NCI-H460 (cell line): ENCODE measurements at places on chromosomes 16 and 17. TPM values are rescaled to one million over a fixed set of nuclear protein-coding genes. Genes with fewer than 3 reads are reported as not detected.

- DNase-seq, result no peak
Observed at GRCh38 chr16:53080345-53081031, 25.7 kb downstream of the CHD9 start.

Gene CTRB1
- not detected in 2 replicates for total RNA-seq

Gene GCGR
- total RNA-seq, result 0.40 and 0.58 TPM in 2 replicates

DNA sequence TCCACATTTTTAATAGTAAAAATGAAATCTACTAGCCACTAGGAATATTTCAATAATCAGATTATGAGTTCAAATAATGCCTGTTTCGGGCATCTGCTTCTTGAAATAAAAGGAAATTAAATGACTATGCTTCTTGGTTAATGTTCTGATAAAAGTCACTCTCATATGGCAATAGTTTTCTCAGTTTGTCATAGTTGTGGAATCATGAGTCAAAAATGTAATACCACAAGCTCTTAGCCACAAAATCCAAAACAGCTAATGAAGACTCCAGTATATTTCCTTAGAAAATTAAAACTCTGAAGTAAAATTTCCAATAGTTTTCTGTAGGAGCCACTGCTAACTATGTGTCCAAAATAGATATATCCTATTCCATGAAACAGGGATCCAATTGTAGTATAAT, 676.3 kb upstream of the CDH8 start:
- no peak for DNase-seq

GRCh38 chr17:78618264-78619066, 41.3 kb upstream of the DNAH17 start:
- DNase-seq, result no peak

GRCh38 chr16:52785653-52786052, 238.7 kb upstream of the TOX3 start:
- no peak for DNase-seq

DNA sequence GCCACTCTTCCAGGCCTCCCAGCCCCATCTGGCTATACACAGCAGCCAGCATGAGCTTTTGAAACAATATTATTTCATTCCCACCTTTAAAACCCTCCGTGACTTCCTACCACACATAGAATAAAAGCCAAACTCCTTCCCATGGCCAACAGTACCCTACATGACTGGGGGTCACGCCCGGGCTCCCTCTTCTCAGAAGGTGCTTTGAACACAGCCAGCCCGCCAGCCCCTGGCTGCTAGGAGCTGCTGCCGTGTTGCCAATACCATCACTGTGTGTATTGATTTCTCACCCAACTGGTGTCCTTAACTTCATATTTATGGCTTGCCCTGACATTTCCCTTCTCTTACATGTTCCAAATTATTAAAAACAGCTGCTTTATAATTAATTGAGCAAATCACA, 111.2 kb downstream of the GNAO1 start:
- DNase-seq, result no peak

GRCh38 chr16:79644971-79645667, 44.6 kb upstream of the MAF start:
- DNase-seq, result no peak

Gene KRT15
- total RNA-seq, result 3.7 and 6.0 TPM in 2 replicates
